ENCODE measurements at places on chromosomes 2 and 18. TPM values are rescaled to one million over a fixed set of nuclear protein-coding genes. Genes with fewer than 3 reads are reported as not detected.
A peak's percentile ranks its signal among the peaks of the same experiment; 100 is the strongest.

DNA sequence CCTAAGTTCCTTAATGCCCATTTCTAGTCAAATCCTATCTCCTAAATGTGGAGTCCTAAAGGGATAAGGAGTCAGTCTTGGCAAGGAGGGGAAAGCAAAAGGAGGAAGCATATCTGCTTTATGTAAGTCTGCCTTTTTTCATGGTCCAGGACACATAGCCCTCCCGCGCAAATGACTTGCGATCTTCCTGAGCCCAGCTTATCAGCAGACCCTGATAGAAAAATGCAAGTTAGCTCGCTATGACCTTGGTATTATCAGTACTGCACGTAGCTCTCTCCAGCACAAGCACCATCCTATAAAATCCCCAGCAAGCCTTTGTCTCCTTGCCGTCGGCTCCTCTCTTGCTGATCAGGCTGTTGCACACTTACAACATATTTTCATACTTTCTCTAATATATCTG, 281.4 kb upstream of the KCNH7 start:
- DNase-seq: no peak

DNA sequence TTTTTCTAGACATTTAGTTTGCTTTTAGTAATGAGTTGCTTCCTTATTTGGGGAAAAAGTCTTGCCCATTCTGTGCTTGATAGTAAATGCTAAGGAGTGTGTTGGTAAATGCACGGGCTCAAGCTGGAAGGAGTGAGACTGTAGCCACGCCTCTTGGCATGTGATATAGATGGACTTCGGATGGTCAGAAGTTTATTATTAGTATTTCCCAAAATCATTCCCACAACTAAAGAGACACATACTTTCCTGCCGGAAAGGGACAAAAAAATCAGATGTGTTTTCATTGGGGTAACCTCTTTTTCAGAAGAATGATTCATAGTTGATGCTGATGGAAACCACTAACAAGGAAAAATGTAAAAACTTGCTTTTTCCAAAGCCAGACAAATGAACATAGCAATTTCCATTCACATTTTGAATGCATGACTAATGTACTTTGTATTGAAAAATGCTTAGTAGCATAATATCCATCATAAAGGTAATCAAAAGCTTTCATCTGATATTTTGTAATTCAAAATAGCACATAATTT, 133.2 kb downstream of the ZNF532 start:
- peak; percentile 65 for DNase-seq

- peak; percentile 95 for DNase-seq
Measured at GRCh38 chr2:162092658-162093556, 18.9 kb upstream of the DPP4 start.

DNA sequence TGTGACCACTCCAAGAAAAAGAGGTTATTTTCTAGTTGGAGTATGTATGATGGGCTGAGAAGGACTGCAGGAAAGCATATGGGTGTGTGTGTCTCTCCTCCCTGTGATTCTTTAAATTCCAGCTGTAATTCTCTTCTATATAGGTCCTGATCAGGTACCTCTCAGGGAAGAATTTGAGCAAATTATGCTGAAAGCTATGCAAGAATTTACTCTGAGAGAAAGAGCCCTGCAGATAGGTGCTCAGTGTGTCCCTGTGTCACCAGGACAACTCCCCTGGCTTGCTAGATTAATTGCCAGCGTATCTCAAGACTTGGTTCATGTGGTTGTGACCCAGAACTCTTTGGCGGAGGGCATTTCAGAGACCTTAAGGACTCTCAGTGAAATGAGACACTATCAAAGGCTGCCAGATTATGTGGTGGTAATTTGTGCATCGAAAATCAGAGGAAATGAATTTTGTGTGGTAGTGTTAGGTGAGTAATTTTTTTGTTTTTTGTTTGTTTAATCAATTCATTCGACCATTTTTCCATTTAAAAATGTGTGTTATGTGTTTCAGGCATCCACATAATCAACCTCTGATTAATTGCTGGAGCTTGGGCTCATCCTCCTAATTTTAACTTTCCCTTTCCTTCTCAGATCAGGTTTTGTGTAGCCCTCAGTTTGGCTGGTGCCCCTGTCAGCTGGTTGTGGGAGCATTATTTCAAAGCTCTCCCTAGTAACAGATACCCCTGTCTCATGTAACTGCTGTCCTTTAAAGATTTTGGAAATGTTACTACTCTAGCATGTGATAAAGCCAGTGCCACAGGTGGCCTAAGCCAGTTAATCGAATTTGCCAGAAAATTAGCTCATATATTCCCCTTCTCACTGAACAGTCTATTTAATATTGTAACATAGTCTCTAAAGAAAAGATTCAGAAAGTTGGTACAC, 150.9 kb downstream of the ESCO1 start:
- DNase-seq: no peak

DNA sequence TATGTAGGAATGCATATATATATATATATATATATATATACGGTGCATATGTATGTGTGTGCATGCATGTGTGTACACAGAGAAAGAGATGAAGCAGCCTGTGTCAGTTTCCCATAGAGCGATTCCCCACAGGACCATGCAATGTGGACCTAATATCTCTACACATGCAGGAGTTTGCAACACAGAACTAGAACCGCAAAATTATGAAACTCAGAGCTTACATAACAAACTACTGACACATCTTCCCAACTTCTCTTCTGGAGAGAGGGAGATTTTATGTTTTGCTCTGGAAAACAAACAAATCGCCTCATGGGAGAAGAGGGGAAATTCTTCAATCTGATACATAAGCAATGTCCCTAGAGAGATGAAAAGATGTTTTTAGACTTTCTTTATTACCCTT, 377.2 kb downstream of the LRATD1 start:
- no peak for DNase-seq

- no peak for DNase-seq
Measured at GRCh38 chr18:48417985-48418384, 8.8 kb upstream of the ZBTB7C start.

DNA sequence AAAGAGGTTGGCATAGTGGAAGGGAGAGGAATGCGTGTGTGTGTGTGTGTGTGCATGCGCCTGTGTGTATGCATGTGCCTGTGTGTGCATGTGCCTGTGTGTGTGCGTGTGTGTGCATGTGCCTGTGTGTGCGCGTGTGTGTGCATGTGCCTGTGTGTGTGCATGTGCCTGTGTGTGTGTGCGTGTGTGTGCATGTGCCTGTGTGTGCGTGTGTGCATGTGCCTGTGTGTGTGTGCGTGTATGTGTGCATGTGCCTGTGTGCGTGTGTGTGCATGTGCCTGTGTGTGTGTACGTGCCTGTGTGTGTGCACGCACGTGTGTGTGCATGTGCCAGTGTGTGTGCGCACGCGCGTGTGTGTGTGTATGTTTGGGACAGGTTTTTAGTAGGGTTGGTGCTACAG, 205.1 kb downstream of the MEMO1 start:
- no peak for DNase-seq

- no peak for DNase-seq
Measured at GRCh38 chr18:3845161-3845560, 395.2 kb downstream of the TGIF1 start.

DNA sequence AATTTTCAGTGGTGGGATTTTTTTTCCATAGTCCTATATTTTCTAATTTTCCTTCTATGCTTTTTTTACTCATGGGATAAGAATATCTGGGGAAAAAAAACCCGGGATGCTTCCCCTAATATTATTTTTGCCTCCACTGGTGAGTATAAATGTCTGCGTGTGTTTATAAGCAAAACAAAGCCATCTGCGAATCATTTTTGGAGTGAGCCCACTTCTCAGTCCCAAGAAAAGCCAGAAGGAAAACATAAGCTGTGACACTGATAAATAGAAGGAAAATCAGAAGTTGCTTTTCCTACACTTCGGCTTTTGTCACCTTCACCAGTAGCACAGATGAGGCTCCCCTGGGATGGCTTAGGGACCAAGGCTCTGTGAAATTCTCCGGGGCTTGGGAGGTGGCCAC, 134.7 kb upstream of the PID1 start:
- DNase-seq: no peak

DNA sequence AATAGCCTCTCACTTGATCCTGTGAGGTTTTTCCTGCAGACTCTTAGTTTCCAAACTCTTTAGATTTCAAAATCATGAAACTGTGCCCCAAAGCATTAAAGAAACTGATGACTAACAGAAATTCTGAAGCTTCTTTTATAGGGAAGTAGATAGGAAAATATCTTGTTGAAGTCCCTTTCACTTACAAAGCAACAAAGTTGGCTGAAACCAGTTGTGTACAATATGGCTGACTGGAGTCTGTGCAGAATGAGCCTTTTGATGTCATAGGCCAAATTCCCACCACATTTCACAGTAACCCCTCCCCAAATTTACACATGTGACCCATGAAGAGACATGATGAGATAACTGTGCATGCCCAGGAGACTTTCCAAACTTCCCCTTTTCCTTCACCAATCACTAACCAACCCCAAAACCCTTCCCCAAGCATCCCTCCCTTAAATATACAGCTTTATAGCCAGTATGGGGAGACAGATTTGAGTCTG, 61.7 kb upstream of the NCK2 start:
- no peak for DNase-seq

- no peak for DNase-seq
Measured at GRCh38 chr18:48786455-48787202, 164.1 kb downstream of the SMAD7 start.

DNA sequence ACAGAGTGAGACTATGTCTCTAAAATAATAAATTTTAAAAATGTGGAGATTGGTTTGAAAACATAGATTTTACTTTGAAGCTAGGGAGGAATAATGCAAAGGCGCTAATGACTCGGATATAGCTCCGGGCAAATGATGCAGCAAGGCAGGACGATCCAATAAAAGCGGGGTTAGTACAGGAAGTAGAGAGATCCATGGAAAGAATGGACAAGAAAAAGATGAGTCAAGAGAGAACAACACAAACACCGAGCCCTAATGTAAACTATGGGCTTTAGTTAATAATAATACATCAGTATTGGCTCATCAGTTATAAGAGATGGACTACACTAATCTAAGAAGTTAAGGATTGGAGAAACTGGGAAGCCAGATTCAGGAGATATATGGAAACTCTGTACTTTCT, 74.5 kb downstream of the QPCT start:
- DNase-seq: peak; percentile 41

- DNase-seq: no peak
Measured at GRCh38 chr18:60180671-60181070, 191.9 kb downstream of the MC4R start.

DNA sequence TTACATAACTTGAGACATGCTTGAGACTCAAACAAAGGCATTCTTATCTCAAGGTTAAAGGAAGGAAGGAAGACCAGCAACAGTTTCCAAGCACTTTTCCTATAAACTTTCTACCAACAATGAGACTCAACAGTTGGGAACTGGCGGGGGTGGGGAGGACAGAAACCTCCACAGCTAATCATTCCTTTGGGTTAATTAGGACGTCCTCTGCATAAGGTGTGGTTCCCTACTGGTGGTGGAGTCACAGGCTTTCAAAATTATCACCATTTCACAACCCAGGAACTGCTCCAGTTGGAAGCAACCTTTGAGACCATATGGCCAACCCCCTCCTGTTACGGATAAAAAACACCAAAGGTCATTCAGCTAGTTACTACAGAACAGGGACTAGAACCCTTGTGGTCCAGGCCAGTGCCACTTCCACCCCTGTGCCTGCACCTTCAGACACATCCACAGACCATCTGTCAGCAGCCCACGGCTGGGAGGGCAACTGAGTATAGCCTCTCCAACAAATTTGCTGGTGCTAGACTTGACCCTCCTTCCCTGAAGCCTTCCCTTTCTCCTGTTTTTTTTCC, 30.1 kb upstream of the ATL2 start:
- no peak for DNase-seq

DNA sequence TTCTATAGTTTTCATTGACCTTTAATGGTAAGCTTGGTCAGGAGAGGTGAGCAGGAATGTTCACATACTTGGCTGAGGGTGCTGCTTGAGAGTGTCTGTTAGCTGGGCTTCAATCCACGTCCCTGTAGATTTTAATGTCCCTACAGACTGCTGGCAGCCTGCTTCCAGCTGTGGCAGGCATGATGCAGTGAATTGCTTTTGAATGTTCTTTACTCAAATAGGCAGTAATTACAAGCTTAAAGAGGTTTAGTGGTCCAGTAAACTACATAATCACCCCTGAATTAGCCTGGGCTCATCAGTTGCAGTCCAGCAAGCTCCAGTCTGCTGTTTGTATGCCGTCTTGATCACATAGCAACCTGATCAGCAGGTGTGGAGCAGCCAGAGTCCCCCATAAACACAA, 102.1 kb downstream of the MEIS1 start:
- no peak for DNase-seq

GRCh38 chr2:158500333-158500732, 43.6 kb downstream of the PKP4 start:
- DNase-seq: no peak

DNA sequence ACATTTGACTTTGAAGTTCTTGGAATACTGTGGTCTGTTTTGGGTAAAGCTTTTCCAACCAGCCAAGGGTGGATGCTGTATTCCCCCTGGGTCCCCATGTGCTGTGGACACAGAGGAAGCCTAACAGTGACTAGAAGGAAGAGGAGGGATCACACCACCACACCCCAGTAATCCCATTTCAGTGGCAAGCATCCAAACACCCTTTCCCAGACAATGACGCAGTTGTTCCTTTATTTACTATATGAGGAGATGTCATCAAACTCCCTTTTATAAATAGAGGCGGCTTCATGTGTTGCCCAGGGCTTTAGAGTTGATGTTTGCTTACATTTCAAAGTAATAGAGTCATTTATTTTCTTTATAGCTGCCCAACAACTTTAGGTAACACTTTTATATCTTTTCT, 959.4 kb upstream of the GYPC start:
- DNase-seq: no peak

DNA sequence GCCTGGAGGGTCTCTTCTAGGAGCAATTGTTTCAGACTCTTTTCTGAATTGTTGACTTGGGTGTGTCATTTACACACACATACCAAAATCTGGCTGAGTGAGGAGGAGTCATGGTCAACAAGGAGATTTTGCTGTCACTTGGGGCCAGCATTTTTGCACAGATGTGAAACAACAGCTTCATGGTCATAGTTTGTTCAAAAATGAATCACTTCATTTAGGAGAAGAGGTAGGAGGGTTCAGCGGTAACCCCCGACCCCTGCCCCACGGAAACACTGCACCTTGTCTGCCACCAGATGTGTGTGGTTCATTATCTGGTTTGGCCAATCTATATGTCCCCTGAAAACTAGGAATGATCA, 42.2 kb downstream of the LBH start:
- DNase-seq: no peak

DNA sequence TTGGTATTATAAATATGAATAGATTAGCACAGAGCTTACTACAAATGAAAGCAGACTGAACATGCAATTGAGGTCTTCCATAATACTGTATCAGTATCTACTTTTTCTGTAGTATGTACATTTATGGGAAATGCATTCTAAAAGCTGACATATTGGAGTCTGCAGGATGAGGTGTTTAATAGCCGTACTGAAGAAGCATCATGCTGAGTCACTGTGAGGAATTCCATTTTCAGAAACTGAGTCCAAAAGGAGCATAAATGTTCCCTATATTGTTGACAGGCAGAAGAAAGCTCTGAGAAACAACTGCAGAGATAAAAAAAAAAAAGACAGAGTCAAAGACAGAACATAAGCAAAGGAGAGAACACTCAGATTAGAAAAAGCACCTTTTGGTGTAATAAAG, 366.7 kb upstream of the SPHKAP start:
- peak; percentile 39 for DNase-seq

GRCh38 chr2:129779783-129780182, 199.7 kb upstream of the RAB6C start:
- DNase-seq: no peak

Gene FBXO48
- 1.6 TPM for total RNA-seq

Gene RTP5
- not detected for total RNA-seq

Gene ONECUT2
- total RNA-seq: 0.14 TPM
